ENCODE measurements at places on chromosomes 6 and 20.

DNA sequence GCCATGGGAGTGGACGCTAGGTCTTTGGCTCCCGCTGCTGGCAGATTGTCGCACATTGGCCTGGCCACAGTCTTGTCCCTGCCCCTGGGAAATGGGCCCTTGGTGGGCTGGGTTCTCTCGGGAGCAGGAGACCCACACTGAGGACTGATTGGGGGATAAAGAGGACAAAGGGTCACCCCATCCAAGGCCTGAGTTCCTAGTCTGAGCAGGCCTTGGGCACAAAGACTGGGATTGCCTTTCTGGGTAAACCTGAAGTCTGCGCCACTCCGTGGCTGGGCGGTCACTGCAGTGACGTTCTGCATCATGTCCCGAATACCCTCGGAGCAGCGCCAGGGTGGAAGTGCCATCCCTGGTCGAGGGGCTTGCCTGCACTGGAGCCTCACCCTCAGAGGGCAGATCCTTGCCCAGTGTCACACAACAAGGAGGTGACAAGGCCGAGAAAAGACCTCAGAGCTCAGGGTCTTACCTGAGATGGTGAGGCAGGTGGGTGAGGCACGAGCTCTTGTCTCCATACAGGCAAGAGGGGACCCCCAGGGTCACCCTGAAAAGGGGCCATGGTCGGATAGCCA lies 36.1 kb upstream of the ZBP1 start:
- no peak overlapping the region for H3K4me3 ChIP-seq
- H3K36me3 ChIP-seq, result peaks cover 8% of the 10 kb centered on the region
- DNase-seq, result peak; percentile 42
- H3K27me3 ChIP-seq, result no peaks in the 10 kb centered on the region
- peaks cover 6% of the 10 kb centered on the region for H3K4me1 ChIP-seq

DNA sequence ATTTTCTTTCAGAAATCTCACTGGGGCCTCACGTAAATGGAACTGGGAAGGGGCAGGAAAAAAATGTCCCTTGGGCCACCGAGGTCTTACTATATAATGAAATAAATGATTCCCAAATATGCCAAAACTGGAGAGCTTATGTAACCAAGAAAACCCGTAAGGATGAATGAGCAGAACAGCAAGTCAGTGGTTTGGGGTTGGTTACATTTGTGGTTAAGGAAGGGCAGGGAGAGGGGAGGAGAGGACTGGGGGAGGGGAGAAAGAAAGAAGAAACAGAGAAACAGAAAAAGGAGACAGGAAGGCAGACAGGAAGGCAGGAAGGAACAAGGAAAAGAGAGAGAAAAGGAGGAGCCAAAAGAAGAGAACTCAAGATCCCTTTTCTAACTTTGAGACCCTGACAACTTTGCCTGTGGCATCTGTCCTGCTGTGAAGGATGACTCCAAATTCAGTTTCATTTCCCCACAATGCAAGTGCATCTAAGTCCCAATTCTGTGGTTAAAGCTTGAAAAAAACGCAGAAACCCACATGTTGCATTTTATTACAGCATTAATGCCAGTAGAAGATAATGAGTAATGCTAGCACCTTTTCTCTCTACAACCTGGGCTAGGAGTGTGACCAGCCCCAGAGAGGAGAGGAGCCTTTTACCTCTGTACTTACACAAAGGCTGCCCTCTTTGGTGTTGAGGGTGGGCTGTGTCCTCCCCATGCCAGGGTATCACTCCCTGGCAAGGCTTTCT lies 10.8 kb upstream of the ARMC2 start:
- no peaks in the 10 kb centered on the region for H3K27me3 ChIP-seq
- H3K36me3 ChIP-seq, result no peaks in the 10 kb centered on the region
- H3K4me3 ChIP-seq, result peak overlapping the region; percentile 16
- peaks cover 6% of the 10 kb centered on the region for H3K4me1 ChIP-seq
- no peak for DNase-seq

- peaks cover 55% of the 10 kb centered on the region for H3K36me3 ChIP-seq
- no peaks in the 10 kb centered on the region for H3K27me3 ChIP-seq
- H3K4me1 ChIP-seq, result no peaks in the 10 kb centered on the region
Observed at GRCh38 chr6:24778121-24778520, 3.4 kb downstream of the GMNN start.

DNA sequence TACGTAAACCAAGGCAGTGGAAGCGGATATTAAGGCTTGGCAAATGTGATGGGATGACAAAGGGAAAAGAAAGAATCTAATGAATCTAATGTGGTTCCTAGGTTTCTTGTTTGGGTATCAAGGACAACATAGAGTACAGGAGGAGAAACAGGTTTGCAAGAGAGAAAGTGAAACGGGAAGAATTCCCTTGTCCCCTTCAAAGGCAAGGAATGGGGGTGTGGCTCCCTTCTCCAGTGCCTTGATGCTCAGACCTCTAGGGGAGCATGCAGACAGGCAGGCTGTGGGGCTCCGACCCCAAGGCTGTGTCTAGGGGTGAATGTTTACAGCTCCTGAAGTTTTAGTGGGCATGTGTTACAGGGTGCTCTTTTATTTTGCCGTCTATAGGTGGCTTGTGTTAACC lies 317.5 kb upstream of the HSF2 start:
- H3K27ac ChIP-seq, result no peak overlapping the region
- H3K4me1 ChIP-seq, result no peaks in the 10 kb centered on the region
- no peaks in the 10 kb centered on the region for H3K27me3 ChIP-seq
- no peak overlapping the region for H3K4me3 ChIP-seq
- H3K36me3 ChIP-seq, result no peaks in the 10 kb centered on the region
- DNase-seq, result no peak

GRCh38 chr6:165915022-165915770 lies 252.2 kb upstream of the PDE10A start:
- DNase-seq, result no peak
- H3K27me3 ChIP-seq, result no peaks in the 10 kb centered on the region
- H3K36me3 ChIP-seq, result no peaks in the 10 kb centered on the region
- H3K4me1 ChIP-seq, result no peaks in the 10 kb centered on the region

DNA sequence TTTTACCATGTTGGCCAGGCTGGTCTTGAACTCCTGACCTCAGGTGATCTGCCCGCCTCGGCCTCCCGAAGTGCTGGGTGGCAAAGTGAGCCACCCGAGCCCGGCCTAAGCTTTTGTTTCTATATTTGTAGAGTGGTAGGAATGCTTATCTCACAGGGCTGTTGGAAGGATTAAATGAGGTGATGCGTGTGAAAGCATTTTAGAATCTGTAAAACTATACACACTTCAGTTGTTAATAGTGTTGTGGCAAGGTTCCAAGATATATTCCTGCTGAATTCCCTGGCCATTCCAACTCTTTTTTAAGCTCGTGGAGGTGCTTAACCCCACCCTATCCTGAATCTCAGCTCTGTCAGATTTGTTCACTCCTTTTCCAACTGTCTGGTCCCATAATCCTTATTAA lies 89.9 kb upstream of the AKIRIN2 start:
- H3K4me3 ChIP-seq, result no peak overlapping the region
- no peak for DNase-seq
- H3K4me1 ChIP-seq, result peaks cover 7% of the 10 kb centered on the region
- H3K36me3 ChIP-seq, result no peaks in the 10 kb centered on the region

- H3K36me3 ChIP-seq, result no peaks in the 10 kb centered on the region
- no peaks in the 10 kb centered on the region for H3K4me1 ChIP-seq
- H3K27me3 ChIP-seq, result no peaks in the 10 kb centered on the region
- H3K4me3 ChIP-seq, result no peak overlapping the region
Observed at GRCh38 chr6:40510442-40510841, 76.7 kb downstream of the LRFN2 start.

- no peak for DNase-seq
- H3K27ac ChIP-seq, result no peak overlapping the region
- no peaks in the 10 kb centered on the region for H3K36me3 ChIP-seq
- H3K27me3 ChIP-seq, result no peaks in the 10 kb centered on the region
Observed at GRCh38 chr20:11740975-11741374, 176.7 kb upstream of the BTBD3 start.

GRCh38 chr20:48722737-48723191 lies 105.0 kb downstream of the PREX1 start:
- peaks cover 4% of the 10 kb centered on the region for H3K4me1 ChIP-seq
- H3K4me3 ChIP-seq, result no peak overlapping the region
- no peaks in the 10 kb centered on the region for H3K27me3 ChIP-seq
- DNase-seq, result no peak

DNA sequence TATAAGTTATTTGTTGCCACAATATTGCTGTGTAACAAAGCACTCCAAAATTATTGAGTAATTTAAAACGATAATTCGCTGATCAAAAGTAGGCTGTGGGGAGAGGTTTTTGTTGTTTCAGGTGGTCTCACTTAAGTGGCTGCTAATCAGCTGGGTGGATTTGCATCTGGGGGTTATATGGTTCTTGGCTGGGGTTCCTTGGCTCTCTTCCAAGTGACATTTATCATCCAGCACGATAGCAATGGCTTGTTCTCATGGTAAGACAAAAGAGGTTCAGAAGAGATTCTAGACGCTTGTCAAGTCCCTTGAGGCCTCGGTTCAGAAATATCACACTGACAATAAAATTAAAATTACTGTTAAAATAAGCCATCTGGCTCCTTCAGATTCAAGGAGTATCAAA lies 1648.8 kb downstream of the GRIK2 start:
- H3K36me3 ChIP-seq, result no peaks in the 10 kb centered on the region
- no peak for DNase-seq
- H3K4me1 ChIP-seq, result no peaks in the 10 kb centered on the region
- no peak overlapping the region for H3K4me3 ChIP-seq
- no peak overlapping the region for H3K27ac ChIP-seq
- no peaks in the 10 kb centered on the region for H3K27me3 ChIP-seq

- no peaks in the 10 kb centered on the region for H3K36me3 ChIP-seq
- no peak for DNase-seq
- no peaks in the 10 kb centered on the region for H3K4me1 ChIP-seq
- no peaks in the 10 kb centered on the region for H3K27me3 ChIP-seq
- no peak overlapping the region for H3K4me3 ChIP-seq
Observed at GRCh38 chr6:126914801-126915200, 203.7 kb upstream of the RSPO3 start.

DNA sequence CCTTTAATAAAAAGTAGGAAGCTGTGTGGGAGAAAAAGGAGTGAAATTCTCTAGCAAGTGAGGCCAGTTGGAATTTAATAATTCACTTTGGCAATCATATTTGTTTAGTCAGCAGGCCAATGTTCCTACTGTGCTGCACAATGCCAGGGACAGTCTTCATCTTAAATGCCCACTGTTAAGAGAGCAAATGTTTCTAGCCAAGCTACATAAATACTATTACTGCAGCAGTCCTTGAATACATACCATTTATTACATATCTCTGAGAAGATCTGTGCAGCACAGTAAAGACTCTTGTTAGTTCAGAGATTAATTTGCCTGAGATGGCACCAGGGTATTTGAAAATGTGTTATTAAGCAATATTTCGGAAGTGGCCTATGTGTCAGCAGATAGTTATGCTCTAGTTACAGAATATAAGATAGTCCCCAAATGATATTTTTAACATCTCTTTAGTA lies 105.4 kb downstream of the OGFRL1 start:
- no peaks in the 10 kb centered on the region for H3K27me3 ChIP-seq
- no peak overlapping the region for H3K27ac ChIP-seq
- DNase-seq, result no peak
- no peak overlapping the region for H3K4me3 ChIP-seq

DNA sequence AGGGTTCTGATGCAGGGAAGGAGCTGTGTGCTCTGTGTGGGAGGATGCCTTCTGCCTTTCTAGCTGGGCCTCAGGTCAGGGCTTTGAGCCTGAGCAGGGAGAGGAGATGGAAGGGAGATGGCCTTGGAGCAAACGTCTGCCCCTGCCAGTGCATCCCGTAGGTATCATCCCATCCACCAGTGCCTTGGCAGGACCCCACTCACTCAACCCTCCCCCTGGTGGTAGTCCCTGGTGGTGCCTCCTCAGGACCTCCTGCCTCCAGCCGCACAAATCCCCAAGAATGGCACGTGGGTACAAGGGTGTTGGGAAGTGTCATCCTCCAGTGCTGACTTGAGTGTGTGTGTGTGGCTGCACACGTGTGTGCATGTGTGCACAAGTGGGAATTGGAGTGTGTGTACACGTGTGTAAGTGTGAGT lies 23.1 kb upstream of the MICB start:
- no peaks in the 10 kb centered on the region for H3K4me1 ChIP-seq
- peak; percentile 87 for DNase-seq
- H3K4me3 ChIP-seq, result no peak overlapping the region
- H3K27ac ChIP-seq, result no peak overlapping the region

DNA sequence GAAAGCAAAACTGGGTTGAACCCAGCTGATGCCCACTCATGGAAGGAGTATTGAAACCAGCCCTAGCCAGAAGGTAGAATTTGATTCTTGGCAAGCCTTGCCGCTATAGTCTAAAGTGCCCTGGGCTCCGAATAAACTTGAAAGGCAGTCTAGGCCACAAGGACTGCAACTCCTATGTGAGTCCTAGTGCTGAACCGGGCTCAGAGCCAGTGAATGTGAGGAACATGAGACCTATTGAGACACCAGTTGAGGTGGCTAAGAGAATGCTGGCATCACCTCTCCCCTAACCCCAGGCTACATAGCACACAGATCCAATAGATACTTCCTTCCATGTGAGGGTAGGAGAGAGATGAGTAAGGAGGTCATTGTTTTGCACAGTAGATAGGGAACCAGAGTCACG lies 3.5 kb upstream of the DEFB110 start:
- no peaks in the 10 kb centered on the region for H3K27me3 ChIP-seq
- H3K27ac ChIP-seq, result no peak overlapping the region
- no peaks in the 10 kb centered on the region for H3K36me3 ChIP-seq

DNA sequence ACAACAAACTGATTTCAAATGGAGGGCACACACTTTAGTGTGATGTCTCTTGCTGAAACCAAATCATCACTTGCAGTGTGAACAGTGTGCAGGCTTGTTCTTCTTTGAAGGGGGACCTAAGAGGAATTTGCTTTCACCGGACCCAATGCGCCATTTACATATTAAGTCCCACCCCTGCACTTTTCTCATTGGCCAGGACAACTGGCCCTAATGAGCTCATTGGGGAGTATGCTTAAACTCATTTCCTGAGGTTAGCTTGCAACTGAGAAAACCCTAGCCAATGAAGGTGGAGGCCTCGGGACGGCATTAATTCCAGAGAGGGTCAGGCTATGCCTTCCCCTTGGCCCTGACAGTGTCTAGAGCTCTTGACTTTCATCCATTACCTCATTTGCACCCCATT lies 58.7 kb downstream of the VEGFA start:
- H3K27me3 ChIP-seq, result no peaks in the 10 kb centered on the region
- H3K4me3 ChIP-seq, result no peak overlapping the region
- H3K4me1 ChIP-seq, result peaks cover 4% of the 10 kb centered on the region

GRCh38 chr6:79250107-79250514 lies 15.6 kb upstream of the HMGN3 start:
- H3K4me1 ChIP-seq, result no peaks in the 10 kb centered on the region
- H3K36me3 ChIP-seq, result no peaks in the 10 kb centered on the region
- H3K4me3 ChIP-seq, result no peak overlapping the region
- no peaks in the 10 kb centered on the region for H3K27me3 ChIP-seq

DNA sequence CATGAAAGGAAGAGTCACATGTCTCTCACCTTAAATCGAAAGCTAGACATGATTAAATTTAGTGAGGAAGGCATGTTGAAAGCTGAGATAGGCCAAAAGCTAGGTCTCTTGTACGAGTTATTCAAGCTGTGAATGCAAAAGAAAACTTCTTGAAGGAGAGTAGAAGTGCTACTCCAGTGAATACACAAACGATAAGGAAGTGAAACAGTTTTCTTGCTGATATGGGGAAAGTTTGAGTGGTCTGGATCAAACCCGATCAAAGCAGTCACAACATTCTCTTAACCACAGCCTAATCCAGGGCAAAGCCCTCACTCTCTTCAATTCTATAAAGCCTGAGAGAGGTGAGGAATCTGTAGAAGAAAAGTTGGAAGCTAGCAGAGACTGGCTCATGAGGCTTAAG lies 1.9 kb upstream of the TPD52L1 start:
- H3K4me3 ChIP-seq, result no peak overlapping the region
- H3K27me3 ChIP-seq, result peaks cover 21% of the 10 kb centered on the region
- 0 out of 2 replicates have a peak, but pooled peaks cover 3% of the 10 kb centered on the region for H3K4me1 ChIP-seq
- H3K27ac ChIP-seq, result no peak overlapping the region
- no peak for DNase-seq
- no peaks in the 10 kb centered on the region for H3K36me3 ChIP-seq

Measured in H1 (cell line).